ENCODE measurements at places on chromosomes 11 and 22.
A peak's percentile ranks its signal among the peaks of the same experiment; 100 is the strongest.

DNA sequence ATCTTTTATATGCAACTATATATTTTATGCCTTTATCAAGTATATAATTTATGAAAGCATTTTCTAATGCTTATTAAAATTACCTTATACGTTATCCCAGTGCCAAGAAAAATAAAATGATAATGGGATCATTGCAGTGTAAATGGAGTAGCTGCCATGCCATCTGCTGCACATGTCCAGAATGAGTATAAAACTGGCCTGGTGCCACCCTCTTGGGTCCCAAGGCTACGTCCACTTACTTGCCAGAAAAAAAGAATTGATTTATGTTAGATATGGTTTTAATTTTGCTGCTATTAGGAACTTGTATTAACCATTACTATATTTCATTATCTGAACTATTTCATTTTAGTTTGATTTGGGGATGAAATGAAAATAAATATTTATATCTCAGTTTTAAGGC lies 1127.1 kb upstream of the CNTN5 start:
- DNase-seq, result no peak

DNA sequence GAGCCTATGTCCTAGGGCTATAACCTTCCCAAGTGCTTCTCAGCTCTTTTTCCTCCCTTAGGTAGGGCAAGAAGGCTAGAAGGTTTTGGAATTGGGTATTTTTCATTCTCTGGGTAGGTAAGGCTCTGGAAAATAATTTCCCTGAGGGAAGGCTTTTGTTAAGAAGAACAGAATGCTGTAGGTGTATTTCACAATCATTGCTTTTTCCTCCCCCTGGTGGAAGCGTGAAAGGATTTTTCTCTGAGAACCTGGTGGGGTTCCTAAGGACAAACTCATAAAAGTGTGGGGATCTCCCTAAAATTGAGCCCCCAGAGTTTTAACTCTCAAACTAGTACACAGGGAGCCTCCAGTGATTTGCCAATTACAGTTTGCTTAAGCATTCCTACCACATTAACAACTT lies 41.1 kb upstream of the NARS2 start:
- no peak for DNase-seq

DNA sequence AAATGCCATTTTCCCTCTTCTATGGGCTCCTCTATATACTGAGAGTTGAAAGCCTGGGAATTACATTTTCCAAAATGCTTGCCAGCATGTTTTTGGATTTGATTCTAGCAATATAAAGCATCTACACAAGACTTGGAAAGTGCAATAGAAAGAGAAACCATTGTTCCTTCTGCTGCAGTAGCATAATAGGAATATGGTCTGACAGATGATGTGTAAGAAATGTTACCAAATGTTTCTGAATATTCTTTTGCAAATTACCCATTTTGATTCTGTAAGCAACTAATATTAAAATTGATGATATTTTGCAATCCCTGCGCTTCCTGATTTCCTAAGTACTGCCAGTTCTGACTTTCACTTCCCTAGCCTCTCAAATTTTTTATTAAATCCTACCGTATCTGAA lies 61.6 kb downstream of the CASP12 start:
- no peak for DNase-seq

- no peak for DNase-seq
Measured at GRCh38 chr11:10461276-10461790, 6.3 kb downstream of the AMPD3 start.

- no peak for DNase-seq
Measured at GRCh38 chr22:48560389-48560751, 1267.3 kb downstream of the BRD1 start.

GRCh38 chr11:65700399-65700798 lies 11.7 kb upstream of the KAT5 start:
- DNase-seq, result no peak

- no peak for DNase-seq
Measured at GRCh38 chr11:9741260-9741659, 77.4 kb downstream of the SWAP70 start.

DNA sequence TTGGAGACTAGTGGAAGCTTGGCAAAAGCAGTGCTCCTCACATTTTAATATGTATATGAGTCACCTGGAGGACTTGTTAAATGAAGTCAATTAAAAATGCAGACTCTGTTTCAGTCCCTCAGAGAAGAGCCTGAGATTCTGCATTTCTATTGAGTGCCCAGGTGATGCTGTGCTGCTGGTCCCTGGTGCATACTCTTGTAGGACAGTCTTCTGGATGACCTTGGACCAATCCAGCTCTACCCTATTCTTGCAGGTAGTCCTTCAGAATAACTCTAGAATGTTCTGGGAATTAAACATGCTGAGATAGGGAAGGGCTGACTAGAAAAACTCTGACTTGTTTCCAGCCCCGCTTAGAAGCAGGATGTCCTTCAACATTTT lies 115.9 kb downstream of the CASP12 start:
- DNase-seq, result no peak

- DNase-seq, result no peak
Measured at GRCh38 chr11:2770761-2771301, 71.0 kb upstream of the KCNQ1OT1 start.

DNA sequence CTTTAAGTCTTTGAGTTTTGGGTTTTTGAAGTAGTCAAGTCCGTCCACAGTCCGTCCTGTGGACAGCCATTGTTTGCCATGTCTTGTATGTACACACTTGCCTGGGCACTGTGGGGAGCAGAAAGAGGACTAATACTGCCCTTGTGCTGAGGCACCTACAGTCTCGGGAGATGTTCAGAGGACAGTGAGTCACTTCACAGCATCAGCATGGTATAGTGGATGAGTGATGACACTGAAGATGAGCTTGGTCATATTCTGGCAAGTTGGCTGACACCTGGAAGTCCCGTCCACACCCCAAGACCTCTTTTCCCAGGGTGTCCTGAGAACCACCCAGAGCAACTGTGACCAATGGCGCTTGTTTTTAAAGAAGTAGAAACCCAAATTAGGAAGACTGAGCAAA lies 29.2 kb downstream of the NF2 start:
- no peak for DNase-seq

DNA sequence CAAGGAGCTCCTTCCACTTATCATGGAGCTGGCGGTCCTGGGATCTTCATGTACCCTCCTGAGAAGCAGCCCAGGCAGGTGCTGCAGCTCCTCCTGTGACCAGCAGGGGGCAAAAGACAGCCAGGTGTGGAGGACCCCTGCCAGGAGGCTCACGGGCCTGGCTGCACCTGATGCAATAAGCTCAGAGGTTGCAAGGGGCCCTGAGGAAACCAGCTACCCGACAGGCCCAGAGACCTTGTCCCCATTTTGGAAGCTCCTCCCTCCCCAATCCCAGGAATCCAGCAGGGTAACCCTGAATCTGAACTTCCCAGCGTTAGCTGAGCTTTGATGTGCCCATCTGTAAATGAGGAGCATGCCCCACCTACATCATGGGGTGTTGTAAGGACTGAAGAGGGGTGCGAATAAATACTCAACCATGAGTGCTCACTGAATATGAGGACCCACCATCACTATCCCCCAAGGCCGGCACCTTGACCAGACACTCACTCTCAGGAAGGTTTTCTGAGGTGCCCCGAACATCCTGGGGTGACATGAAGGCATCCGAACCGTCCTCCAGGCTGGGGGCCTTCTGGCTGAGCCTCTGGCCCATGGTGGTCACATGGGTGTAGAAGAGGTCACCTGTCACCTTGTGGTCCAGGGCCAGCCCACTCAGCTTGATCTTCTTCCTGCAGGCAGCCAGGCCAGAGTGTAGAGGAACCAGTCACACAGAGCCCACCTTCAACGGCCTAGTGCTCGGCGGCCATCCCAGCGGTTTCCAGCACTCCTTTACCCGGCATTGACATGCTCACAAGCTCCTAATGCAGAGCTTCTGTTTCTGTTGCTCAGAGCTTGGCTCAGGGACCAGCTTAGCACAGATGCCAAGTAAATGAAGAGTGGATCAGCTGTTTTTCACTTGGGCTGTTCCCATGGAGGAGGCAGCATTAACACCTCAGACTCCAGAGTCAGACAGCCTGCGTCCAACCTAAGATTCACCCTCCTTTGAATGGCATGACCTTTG lies 21.7 kb downstream of the SLC43A1 start:
- no peak for DNase-seq

- no peak for DNase-seq
Measured at GRCh38 chr11:1990872-1991578, 6.6 kb downstream of the H19 start.

- DNase-seq, result no peak
Measured at GRCh38 chr11:35853971-35854370, 89.9 kb upstream of the LDLRAD3 start.

DNA sequence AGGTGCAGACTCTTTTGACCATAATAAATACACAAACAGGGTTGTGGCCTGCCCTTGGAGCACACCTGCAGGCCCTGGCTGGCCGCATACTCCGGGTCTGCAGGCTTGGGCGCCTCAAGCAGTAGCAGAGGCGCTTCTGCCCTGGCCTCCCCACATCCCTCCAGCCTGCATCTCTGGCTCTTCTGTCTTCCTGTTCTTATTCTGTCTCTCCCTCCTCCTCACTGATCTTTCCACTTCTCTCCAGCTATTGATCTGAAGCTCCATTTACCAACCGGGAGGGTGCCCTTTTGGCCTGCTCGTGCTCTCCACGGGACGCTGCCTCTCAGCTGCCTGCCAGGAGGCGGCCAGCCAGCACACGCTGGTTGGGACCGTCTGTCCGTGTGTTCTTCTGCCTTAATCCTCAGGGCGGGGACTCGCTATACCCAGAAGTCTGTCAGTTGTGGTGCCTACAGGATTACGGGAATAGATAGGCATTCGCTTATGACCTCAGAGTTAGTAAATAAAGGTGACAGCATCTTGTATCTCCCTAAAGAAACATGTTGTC lies 5.2 kb downstream of the UPB1 start:
- no peak for DNase-seq

- no peak for DNase-seq
Measured at GRCh38 chr11:117441146-117441975, 113.7 kb downstream of the CEP164 start.

DNA sequence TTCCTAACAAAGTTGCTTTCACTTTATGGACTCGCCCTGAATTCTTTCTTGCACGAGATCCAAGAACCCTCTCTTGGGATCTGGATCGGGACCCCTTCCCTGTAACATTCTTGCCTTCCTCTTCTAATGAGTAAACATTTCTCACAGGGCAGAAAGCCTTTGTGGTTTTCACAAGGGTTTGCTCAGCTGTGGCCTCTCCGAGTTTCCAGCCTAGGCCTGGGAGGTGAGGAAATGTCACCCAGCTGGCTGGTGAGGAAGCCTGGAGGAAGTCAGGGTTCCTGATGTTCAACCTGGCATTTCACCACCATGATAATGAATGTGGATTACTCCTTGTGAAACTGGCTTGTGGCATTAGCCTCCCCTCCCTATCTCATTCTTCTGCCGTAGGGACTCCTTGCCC lies 224.9 kb downstream of the DSCAML1 start:
- DNase-seq, result no peak

DNA sequence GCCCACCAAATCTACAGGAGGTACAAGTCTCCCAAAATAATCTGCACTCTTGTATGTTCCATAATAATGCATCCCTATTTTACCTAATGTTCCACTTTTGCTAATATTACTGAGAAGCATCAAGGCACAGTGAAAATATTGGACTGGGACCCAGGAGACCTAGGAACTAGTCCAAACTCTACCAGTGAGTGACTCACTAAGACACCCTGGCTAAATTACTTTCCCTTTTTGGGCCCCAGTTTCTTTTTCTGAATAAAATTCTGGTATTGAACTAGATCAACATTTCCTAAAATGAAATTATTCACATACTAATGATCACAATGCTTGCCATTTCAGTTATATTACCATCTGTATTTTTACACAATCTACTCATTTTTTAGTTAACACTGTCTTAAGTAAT lies 19.6 kb downstream of the THAP12 start:
- no peak for DNase-seq

DNA sequence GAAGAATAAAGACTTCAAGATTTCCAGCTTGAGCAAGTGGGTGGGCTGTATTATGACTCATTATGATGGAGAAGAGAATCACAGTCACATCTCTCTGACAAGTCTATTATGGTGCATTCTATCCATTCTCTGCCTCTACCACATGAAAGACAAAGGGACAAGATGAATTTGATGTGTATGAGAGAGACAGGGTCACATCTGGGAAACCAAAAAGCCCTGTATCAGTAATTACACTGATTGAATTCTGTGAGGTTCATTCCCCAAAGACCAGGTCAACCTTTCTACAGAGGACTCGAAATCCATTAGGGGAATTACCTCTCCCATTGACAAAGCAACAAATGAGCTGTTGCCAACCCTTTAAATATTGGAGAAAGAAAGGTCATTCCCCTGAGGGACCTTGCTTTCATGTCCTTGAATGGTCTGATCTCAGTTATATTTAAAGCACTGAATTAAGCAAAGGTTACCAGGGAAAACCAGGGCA lies 109.6 kb downstream of the USP35 start:
- DNase-seq, result no peak

DNA sequence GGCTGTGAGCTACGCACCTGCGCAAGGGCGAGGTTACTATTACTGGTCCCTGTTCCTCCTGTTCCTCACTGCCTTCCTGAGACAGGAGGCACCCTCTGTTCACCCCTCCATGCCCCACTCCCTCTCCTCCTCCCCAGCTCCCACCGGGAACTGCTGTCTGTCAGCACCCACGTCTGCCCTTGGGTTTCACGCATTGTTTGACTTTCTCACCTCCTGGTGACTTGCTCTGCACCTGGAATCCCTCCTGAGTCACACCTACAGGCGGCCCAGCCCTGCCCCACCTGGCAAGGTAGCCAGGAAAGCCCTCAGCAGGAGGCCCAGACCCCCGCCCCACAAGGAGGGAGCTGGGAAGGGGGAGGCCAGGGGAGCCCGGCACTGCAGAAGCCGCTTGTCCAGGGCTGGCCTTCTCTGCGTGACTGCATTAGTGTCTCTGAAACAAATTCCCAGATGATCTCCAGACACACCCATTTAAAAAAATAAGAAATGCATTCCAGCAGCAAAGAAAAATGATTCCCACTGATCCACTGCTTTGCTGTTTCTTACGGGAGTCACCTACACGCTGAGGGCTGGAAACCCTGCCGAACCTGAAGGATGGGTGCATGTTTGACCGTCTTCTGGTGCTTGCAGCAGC lies 86.4 kb downstream of the CELSR1 start:
- peak; percentile 22 for DNase-seq

GRCh38 chr22:17284466-17284865 lies 65.2 kb upstream of the ADA2 start:
- no peak for DNase-seq

- no peak for DNase-seq
Measured at GRCh38 chr11:92890846-92891245, 78.6 kb upstream of the MTNR1B start.
